ENCODE measurements at places on chromosomes 4 and X.
A peak's percentile ranks its signal among the peaks of the same experiment; 100 is the strongest.

DNA sequence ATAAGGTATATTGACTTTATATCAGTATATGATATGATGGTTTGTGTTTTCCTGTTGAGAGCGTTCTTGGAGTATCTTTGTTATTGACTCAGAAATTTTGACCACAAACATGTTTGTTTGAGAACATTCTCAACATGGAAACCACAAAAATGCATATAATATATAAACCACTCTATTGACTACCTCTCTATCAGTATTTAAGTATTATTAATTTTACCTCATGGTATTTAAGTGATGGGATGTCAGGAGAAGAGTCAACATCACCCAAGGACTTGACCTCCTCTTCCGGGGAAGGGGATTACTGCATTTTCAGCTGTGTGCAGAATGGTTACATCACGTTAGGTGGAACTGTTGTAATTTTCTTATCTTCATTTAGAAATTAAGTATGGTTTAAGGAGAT is 54.3 kb upstream of the PUDP start:
- DNase-seq, result no peak

DNA sequence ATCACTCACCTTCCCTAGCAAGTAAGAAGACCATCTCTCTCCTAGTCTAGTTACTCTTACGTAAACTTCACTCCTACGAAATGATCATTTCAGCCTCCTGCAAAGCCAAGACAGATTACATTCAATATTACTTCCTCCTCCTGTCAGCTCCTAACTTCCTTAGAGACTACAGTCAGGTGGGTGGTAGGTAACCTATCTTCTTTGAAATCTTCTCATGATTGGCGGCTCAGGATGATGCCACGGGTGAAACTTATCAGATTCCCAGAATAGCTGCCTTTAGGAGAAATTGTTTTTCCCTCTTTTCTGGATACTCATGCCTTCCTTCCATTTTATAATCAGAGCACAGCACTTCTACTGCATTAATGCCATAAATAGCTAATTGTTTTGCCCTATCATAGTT is 744.8 kb upstream of the HS3ST1 start:
- no peak for DNase-seq

GRCh38 chr4:5784960-5785611 is 74.1 kb downstream of the EVC start:
- DNase-seq, result no peak

DNA sequence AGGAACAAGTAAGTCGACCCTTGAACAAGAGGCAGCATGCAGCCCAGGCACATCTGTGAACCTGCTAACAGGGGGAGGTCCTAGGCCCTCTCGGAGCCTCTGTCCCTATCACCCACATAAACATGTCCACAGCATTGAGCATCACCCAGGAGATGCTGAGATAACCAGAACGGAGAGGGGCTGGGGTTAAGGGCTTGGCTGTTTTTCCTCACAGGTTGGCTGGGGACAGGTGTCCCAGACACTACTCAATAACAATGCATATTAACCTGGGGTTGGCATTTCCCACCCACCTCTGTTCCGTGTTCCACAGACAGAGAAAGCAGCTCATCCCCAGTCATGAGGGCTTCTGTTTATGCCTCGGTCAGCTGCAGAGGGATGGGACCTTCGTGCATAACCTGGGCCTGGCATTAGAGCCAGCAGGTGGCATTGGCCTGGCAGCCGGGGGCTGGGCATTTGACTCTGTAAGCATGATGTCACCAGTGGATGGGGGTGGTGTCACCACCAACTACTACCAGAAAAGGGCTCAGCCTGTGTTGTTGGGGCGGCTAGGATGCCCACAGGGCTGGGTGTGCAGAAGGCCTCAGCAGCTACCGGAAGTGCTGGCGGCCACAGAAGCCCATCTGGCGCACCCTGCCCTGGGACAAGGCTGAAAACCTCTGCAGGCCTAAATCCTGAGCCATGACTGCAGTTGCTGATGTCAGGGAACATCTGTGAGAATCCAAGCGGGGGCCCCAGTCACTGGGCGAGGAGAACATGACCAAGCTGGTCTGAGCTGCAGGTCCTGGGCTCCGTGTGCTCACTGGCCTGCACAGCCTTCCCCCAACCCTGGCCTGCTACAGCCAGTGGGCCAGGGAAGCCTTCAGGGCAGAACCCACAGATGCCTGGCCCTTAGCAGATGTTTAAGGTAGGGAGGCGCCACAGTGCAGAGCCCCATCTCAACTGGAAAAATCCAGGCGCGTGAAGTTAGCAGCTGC is 351.4 kb downstream of the NR3C2 start:
- no peak for DNase-seq

DNA sequence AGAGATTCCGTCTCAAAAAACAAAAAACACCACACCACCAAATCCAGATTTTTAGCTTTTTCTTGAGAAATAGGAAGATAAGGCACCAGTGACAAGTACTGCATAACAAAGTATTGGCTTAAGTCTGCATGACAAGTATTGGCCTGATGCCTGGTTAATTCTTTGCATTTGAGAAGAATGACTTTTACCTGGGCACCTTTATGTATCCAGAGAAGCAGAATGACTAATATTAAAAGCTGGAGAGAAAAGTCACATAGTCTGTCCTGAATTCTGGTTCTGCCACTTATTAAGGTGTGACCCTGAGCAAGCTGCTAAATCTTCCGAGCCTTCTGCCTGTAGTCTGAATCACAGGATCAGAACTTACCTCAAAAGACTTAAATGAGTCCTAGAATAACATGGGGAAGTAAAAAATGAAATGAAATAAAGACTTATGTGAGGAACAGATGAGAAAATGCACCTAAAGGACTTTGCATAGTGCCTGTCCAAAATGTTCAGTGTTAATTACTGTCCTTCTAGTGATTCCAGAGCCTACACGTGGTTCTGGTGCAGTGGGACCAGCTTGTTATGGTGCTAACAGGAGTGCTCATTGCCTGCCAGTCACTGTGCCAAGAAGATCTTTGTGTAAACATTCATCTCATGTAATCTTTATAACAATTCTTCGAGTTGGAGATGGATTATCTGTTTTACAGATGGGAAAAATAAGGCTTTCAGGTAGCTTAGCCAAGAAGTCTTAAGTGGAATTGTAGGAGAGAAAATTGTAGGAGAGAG is 31.6 kb downstream of the UGDH start:
- no peak for DNase-seq

GRCh38 chr4:71383984-71384383 is 45.2 kb downstream of the SLC4A4 start:
- DNase-seq, result no peak

- DNase-seq, result no peak
These were observed 23.2 kb downstream of the PRPS2 start for GRCh38 chrX:12814420-12814819.

DNA sequence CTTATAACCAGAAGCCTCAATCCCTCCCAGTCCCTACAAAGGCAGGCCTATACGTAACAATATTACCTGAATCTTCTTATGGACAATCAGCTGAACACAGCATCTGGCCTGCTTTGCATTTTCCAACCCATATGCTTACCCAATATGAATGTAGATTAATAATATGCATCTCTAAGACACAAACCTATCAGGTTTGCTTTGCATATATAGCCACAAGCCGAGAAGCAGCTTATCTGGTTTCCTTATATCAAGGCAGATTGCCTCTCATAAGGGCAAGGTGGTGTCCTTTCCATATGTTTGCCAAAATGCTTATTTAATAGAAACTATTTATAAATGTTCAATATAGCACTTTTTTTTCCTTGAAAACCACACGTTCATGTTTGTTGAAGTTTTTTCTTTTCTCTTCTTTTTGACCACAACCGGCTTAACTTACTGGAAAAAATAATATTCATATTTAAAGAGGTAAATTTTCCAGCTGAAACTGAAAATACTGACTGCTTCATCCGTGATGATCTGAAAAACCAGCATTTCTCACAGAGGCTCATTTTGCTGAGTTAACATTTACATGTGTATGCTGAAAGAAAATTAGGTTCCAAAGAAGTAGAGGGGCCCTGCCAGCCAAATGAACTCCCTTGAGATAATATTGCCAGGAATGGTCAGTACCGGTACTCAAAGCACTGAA is 3.8 kb downstream of the IL21 start:
- DNase-seq, result no peak

DNA sequence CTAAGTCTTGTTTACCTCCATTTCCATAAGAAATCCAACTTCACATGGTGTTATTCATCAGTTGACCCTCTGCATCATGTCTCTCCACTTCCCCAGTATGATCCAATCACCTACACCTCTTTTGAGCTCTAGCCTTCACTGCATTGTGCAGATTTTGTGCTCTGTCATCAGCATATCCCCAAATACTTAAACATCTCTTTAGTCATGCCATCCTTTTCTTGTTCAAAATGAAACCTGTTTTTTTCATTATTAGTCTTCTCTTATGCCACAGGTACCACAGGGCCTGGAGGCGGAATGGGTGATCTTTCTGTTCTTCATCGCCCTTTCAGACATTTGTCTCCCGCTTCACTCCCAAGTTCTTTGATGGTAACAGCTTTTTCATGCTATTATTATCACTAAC is 382.7 kb upstream of the GALNTL6 start:
- no peak for DNase-seq

DNA sequence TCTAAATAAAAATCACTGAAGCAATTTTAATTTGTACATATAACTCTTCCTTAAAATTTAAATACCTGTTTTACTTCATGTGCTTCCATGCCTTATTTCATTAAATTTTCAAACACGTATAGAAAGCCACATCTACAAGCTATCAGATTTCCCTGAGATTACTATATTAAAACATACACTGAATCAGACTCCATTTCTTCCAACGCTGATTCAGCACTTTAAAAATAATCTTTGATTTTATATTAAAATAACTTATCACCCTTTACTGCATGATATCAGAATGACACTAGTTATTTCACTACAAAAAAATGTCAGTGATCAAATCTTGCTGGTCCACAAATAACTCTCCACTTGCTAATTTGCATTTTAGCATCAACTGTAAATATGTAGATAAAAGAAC is 550.8 kb downstream of the IL1RAPL1 start:
- DNase-seq, result no peak

- no peak for DNase-seq
These were observed 47.8 kb upstream of the CRMP1 start for GRCh38 chr4:5940470-5941203.

- DNase-seq, result no peak
These were observed 227.0 kb downstream of the DKK2 start for GRCh38 chr4:106809076-106809475.

GRCh38 chrX:81120936-81121371 is 80.8 kb downstream of the HMGN5 start:
- peak; percentile 18 for DNase-seq

All from caudate nucleus (tissue), 63 donors.